ENCODE measurements at places on chromosomes 5 and 9. TPM values are rescaled to one million over a fixed set of nuclear protein-coding genes. Genes with fewer than 3 reads are reported as not detected.

GRCh38 chr9:82255481-82256176 is 267.1 kb downstream of the SPATA31D1 start:
- H3K27me3 ChIP-seq = no peaks in the 10 kb centered on the region
- DNase-seq = no peak
- no peaks in the 10 kb centered on the region for H3K4me1 ChIP-seq
- H3K36me3 ChIP-seq = no peaks in the 10 kb centered on the region
- H3K4me3 ChIP-seq = no peak overlapping the region

- no peak overlapping the region for H3K27ac ChIP-seq
- H3K27me3 ChIP-seq = no peaks in the 10 kb centered on the region
- DNase-seq = no peak
- H3K4me1 ChIP-seq = peaks cover 28% of the 10 kb centered on the region
- no peaks in the 10 kb centered on the region for H3K36me3 ChIP-seq
- no peak overlapping the region for H3K4me3 ChIP-seq
Measured at GRCh38 chr9:27189426-27189825, 80.4 kb downstream of the TEK start.

DNA sequence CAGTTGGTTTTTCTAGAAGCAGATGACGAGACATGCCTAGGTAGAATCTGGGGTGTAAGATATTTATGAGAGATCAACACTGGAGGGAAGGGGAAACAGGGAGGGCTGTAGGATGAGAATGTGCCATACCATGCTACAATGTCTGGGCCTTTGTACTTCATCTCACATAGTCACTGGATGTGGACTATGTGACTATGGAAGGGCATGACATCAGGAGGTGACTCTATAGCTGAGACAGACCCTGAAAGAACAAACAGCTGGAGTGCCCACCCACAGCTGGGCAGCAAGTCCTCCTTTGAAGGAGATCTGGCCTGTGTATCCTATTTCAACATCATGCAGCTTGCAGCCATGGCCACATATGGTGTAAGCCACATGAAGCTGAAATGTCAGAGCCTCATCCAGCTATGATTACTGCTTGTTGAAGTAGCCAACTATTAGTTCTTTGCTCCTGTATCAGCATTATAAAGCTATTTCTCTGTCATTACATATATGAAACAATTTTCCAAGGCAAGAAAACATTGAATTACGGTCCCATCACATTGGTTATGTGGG is 46.2 kb upstream of the KIF2A start:
- H3K27ac ChIP-seq = no peak overlapping the region
- no peaks in the 10 kb centered on the region for H3K27me3 ChIP-seq
- no peak overlapping the region for H3K4me3 ChIP-seq
- no peaks in the 10 kb centered on the region for H3K4me1 ChIP-seq
- no peaks in the 10 kb centered on the region for H3K36me3 ChIP-seq

FBLL1 gene
- total RNA-seq = 0.83 TPM

SERINC5 gene
- 9.6 TPM for total RNA-seq

TNFSF15 gene
- 9.4 TPM for total RNA-seq
